ENCODE measurements at places on chromosomes 1 and 21. TPM values are rescaled to one million over a fixed set of nuclear protein-coding genes. Genes with fewer than 3 reads are reported as not detected.

GJA9 gene
- polyA plus RNA-seq, result not detected

PDC gene
- polyA plus RNA-seq, result not detected

NBPF4 gene
- polyA plus RNA-seq, result not detected

AMY2A gene
- 0.38 TPM for polyA plus RNA-seq

CCDC17 gene
- 1.9 TPM for polyA plus RNA-seq
